ENCODE measurements at places on chromosomes 13 and 19.

DNA sequence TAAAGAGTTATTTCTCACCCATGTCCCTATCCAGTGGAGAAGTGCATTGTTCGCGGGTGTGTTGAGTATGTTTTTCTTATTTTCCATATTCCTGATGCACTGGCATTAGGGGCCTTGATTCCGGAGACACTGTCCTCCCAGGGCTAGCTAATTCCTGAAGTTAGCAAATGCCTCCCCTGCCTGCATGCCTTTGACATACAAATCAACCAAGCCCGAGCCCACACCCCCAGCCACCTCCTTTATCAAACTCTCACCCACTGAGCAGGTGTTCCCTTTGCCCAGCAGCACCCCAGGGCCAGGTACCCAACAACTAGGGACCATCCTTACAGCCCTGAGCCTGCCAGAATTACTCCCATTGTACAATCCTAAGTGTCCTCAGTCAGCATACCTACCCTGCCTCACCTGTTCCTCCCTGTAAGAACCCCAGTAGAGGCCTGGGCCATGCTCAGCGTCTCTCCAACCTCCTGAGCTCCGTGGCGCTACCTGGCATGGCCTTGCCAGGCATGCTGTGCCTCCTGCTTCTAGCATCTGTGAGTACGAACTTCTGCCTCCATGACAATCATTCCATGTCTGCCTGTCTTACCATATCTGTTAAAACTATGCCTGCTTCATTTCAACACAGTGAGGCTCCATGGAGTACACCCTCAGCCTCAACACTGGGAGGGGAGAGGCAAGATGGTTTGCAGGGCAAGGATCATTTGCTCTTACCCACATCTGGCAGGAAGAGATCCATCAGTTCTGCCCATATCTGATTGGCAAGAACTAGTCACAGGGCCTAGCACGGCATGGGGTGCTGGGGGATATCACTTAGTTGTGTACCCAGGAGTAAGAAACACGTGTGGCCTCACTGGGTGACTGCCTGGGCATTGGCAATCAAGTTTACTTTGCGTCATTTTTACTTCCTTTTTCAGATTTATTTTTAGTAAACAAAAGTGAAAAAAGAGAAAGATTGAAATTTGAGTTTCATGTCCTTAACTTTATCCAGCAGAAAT lies 203.9 kb downstream of the SHISA2 start:
- no peak for DNase-seq

GRCh38 chr19:49614096-49614833 lies 23.3 kb downstream of the PRR12 start:
- DNase-seq, result no peak

DNA sequence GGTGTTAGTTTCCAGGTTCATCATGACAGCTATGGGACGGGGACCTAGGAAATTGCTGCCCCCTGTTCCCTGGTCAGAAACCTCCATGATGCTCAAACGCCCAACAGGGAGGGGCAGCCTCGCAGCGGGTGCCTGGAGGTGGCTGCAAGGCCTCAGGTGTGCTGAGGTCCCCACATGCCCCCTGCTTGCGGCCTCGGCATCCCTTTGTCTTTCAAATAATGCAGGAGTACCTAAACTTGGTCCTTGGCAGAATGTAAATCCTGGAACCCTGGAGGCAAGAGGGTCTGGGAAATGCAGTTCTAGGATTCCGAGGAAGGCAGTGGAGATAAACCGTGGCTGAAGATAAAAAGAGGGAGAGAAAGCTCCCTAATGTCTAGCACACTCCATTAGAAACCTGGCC lies 52.4 kb downstream of the SKA3 start:
- DNase-seq, result no peak

DNA sequence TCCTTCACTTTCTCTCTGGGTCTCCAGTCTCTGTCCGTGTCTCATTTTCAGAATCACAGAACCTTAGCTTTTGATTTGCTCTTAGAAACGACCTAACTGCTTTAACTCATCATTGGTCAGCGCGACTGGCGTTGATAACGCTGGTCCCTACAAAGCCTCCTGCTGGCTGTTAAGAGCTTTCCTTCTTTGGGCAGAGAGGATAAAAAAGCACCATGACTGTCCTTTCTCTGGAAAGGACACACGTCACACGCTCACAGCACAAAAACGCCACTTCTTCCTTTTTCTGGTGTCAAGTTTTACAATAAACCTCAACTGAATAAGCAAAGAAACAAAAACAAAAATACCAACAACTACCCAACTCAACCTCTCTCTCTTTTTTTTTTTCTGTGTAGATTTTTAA lies 1.7 kb upstream of the KLK12 start:
- no peak for DNase-seq

DNA sequence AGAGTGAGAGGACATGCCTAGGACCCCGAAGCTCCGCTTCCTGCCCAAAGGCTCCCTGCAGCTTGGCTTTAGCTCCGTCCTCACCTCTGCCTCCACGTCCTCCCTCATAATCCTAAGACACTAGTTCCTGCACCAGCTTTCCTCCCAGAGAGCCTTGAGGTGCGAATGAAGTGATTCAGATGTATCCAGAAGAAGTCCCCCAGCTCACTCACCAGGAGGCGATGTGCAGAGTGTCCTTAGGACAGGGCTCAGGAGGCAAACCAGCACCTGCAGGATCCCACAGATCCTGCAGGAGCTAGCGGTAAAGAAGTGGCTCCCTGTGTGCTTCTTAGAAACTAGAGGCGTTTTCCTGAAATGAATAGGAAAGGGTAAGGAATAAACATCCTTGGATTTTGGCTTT lies 109.7 kb downstream of the HSPH1 start:
- DNase-seq, result no peak

DNA sequence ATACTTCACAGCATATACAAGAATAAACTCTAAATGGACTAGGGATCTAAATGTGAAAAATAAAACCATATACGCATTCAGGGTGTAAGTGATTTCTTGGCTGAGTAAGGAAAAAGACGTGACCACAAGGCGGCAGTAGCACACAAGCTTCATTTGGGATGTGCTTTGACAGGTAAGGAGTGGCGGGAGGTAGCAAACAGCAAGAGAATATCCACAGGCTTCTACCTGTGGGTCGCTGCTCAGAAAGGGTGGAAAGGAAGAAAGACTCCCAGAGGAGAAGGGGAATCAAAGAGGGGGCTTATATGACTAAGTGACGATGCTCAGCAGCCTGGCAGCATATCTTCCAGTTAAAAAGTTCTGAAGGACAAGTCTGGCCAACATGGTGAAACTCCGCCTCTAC lies 2.5 kb upstream of the ZNF121 start:
- DNase-seq, result peak; percentile 52

- no peak for DNase-seq
Measured at GRCh38 chr19:29612801-29613595, 6.9 kb downstream of the POP4 start.

GRCh38 chr19:19098703-19099632 lies 35.2 kb downstream of the SLC25A42 start:
- DNase-seq, result no peak

GRCh38 chr19:53394522-53394973 lies 401 bp upstream of the ZNF765 start:
- DNase-seq, result no peak

Measured in T-helper 17 cell (primary cell).